Fibroblast of lung (primary cell): ENCODE measurements at places on chromosomes 7 and 10.
A peak's percentile ranks its signal among the peaks of the same experiment; 100 is the strongest.

- DNase-seq = peak; percentile 76
Measured at GRCh38 chr10:26890956-26891355, 30.2 kb upstream of the ABI1 start.

DNA sequence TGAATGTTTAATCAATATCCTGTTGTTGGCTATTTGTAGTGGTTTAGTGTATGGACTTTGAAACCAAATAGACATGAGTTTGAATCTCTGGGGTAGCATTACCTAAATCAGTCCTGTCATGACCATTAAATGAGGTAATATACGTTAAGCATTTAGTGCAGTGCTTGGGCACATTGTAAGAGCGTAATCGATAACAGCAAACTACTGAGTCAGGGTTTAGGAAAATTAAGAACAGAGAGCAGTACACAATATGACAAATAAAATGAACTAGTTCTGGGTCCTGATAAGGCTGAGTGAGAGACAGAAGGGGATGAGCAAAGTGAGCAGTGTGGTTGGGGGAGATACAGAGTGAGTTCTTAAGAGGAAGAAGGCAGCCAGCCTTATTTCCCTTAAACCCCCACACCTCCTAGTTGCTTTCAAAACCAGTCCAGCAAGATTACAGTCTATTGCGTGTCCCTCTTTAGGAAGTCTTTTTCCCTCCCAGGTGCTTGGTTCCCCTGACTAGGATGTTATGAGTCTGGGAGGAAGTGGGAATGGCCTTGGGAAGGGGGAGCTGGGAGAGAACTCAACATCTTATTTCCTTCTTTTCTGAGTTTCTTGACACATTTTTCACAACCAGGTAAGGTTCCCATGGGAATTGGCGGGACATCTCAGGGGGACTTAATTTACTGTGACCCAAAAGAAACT lies 171.0 kb downstream of the SND1 start:
- DNase-seq = no peak

DNA sequence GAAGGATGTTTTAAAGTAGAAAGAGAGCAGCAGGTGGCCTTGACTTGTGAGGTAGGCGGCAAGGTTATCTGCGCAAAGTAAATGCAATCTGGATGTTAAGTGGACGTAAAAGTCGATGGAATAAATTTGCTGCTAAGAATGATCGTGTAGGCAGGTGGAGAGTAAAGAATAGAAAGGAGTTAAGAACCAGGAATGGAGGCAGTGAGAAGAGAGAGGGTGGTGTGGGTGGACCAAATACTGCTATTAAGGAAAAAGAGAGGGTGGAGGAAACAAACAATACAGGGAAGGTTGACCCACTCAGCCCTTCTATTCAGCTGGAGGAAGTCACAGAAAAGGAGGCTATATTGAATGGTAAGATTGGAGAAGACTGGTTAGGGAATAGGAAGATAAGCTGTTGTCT lies 1.9 kb upstream of the CUL1 start:
- no peak for DNase-seq

- no peak for DNase-seq
Measured at GRCh38 chr10:124546957-124547646, 85.5 kb downstream of the LHPP start.

DNA sequence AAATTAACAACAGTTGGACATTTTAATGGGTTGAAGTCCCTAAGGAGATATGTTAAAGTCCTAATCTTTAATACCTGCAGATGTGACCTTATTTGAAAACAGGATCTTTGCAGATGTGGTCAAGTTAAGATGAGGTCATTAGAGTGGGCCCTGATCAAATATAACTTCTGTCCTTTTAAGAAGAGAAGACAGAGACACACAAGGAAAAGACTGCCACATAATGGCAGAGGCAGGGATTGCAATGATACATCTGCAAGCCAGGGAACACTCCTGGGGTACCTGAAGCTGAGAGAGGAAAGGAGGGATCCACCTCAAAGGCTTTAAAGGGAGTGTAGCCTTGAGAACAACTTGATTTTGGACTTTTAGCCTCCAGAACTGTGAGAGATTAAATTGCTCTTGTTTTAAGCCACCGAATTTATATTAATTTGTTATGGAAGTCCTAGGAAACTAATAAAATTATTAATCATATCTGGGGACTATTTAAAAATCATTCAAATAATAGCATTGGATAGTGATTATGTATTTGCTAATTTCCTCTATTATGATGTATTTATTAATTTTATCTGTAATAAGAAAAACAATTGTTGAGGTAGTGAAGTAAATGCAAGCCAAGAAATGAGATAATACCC lies 700.0 kb upstream of the PCDH15 start:
- peak; percentile 32 for DNase-seq

DNA sequence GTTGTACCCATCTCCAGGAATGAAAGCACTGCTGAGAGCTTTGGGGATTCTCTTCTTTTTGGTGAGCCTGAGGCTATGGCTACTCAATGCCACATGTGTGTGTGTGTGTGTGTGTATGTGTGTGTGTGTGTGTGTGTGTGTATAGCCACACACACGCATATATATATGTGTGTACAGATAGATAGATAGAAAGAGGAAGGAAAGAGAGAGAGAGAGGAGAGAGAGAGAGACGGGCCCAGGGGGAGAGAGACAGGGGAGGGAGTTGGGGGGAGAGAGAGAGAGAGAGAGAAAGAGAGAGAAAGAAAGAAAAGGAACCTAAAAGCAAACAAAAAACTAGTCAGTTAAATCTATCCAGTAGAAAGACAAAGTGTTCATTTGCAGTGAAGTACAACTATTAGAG lies 8.3 kb downstream of the SLC13A4 start:
- DNase-seq = no peak

DNA sequence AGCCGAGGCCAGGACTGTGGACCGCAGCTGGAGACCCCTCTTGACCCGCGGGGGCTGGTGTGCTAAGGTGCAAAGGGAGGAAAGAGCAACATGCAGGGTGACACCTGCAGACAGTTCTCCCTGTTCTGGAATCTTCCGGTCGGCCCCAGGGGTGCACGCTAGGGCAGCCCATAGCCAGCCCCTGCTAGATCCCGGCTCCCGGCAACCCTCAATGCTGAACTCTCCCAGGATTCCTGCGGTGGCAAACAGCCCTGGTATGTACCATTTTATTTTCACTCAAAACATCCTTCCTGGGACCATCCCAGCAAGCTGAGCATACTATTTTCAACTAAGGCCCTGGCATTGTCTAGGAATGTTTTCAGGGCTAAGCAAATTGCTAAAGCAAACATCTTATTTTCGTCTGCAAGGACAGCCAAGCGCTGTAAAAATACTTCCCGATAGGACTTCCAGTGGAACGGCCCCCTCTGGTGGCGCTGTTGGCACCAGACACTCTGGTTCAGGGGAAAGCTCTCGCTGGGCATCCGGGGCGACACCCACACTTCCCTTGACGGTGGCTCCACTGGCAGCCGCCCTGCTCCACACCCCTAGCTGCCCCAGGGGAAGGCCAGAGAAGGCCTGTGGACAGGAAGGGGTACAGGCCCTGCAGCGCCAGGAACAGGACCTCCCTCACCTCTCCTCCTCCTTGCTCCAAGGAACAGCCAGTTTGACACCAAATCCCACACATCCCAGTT lies 99.4 kb downstream of the CTBP2 start:
- DNase-seq = peak; percentile 80

GRCh38 chr10:71945819-71946474 lies 18.2 kb upstream of the CHST3 start:
- DNase-seq = peak; percentile 21

DNA sequence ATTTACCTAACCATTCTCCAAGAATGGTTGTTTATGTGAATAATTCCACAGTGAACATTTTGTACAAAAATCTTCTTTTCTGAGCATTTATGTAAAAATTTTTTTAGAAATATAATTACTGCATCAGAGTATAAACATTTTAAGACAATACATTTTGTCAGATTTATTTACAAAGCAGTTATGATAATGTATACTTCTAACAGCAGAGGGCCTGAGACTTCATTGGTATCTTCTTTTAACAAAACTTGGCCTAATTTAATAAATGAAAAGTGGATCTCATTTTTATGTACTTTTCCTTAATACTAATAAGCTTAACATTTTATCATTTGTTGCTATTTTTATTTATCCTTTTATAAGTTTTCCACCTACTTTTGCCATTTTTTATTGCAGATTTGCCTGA lies 69.4 kb downstream of the HECTD2 start:
- no peak for DNase-seq
